ENCODE measurements at places on chromosomes 3 and 15. TPM values are rescaled to one million over a fixed set of nuclear protein-coding genes. Genes with fewer than 3 reads are reported as not detected.
A peak's percentile ranks its signal among the peaks of the same experiment; 100 is the strongest.

DNA sequence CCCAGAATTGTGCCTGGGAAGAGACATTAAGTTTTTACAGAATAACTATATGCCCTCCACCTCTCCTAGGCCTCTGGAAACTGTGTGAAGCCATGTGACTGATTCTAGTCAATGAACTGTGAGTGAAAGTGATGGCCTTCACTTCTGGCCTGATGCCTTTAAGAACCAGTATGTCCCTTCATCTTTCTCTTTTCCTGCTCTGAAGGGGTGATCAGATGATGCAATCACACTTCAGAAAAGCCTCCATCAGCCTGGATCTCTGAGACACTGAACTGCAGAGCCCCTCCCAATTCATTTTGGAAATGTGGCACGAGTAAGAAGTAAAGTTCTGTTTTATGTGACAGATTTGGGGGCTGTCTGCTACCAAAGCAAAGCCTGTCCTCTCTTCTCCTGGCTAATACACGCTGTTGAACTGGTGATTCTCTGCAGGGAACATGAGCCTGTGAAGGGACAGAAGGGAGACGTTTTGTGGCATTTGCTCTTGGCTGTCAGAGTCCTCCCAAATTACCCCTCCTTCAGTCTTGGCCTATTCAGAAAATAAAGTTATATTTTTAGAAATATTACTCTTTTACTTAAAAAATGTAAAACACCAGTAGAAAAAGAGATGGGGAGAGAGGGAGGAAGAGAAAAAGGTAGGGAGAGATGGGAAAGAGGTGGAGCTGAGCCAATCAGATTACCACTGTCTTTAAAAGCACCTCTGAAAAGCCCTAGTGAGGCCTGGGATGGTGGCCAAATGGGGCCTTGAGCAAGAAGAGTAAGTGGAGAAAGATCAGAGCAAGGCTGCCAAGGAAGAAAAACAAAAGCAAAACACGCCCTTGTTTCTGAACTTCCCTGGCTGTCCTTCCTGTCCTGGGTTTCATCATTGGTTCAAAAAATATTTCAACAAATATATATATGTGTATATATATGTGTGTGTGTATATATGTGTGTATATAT lies 40.9 kb upstream of the RYK start:
- peak; percentile 98 for DNase-seq

- DNase-seq = no peak
Observed at GRCh38 chr3:193096076-193096475, 144.9 kb upstream of the PLAAT1 start.

- DNase-seq = no peak
Observed at GRCh38 chr3:100710261-100710968, 1.1 kb downstream of the TFG start.

DNA sequence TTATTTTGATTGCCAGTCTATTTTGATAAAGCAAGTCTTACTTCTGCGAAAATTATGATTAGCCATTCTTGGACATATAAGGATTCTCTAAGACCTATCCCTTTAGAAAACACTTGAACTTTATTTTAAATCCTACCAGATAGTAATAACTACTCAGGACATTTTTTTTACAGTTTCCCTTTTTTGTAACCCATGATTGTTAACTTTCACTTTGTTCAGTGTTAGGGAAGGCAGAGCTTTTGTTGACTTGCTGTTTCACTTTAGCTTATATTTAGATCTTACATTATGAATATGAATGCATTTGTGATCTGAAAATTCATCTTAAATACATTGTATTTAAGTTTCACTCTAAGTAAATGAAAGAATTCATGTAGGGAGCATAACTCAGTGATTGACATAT lies 167.0 kb downstream of the AKAP13 start:
- DNase-seq = no peak

- DNase-seq = no peak
Observed at GRCh38 chr15:66369773-66370651, 13.5 kb upstream of the TIPIN start.

GRCh38 chr15:50251638-50252182 lies 13.8 kb downstream of the HDC start:
- DNase-seq = no peak

GRCh38 chr3:13420831-13421765 lies 976 bp upstream of the NUP210 start:
- DNase-seq = no peak

Gene GRK7
- not detected for total RNA-seq

Gene LRRC31
- total RNA-seq = not detected

Gene CTXN2
- not detected for total RNA-seq

Gene ADCY5
- 34.2 TPM for total RNA-seq

Gene HGD
- not detected for total RNA-seq

Gene DNAH12
- total RNA-seq = not detected

Gene ZNF609
- total RNA-seq = 38.9 TPM
